ENCODE measurements at places on chromosomes 5 and 9.

GRCh38 chr9:73294336-73294735 lies 142.7 kb downstream of the ANXA1 start:
- no peak for DNase-seq

- no peak for DNase-seq
These were observed 9.6 kb upstream of the PLPP1 start for GRCh38 chr5:55544341-55544740.

- DNase-seq = no peak
These were observed 1.6 kb upstream of the ANXA2R start for GRCh38 chr5:43041669-43042175.

GRCh38 chr5:66849803-66850202 lies 253.6 kb downstream of the MAST4 start:
- DNase-seq = no peak

- no peak for DNase-seq
These were observed 150.7 kb upstream of the RASA1 start for GRCh38 chr5:87116825-87117512.

DNA sequence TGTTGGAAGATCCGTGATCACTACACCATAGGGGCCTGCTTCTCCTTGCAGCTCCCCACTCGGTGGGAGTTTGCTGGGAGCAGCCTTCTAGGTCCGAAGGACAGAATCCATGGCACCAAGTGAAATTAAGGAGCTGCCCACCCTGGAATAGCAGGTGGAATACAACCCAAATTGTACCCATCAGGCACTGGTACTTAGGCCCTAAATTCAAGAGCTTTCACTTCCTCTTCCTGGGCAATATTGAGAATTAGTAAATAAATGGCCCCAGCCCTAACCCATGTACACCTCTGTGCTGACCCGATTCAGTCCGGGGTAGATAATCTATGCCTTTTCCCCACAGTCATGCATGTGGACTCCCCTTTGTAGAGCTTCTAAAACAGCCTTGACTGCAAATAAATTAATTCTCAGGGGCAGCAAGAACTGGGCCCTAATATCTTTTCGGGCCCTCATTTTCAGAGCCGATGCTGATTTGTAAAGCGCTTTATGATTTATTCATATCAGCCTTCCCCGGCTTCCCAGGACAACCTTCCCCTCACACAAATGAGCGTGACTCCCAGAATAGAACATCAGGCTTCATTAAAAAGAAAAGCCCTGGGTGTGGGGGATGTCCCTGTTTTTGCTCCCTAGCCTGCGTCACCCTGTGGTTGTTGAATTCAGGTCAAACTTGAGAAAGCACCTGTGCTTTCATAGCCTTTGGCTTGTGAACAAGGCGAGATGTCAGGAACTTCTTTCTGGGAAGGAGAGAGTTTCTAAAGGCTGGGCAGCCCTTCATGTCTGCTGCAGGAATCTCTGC lies 126.1 kb upstream of the TBC1D2 start:
- no peak for DNase-seq

GRCh38 chr5:92850886-92851285 lies 730.1 kb downstream of the NR2F1-AS1 start:
- no peak for DNase-seq

- no peak for DNase-seq
These were observed 13.9 kb upstream of the UNC5A start for GRCh38 chr5:176796411-176796810.

DNA sequence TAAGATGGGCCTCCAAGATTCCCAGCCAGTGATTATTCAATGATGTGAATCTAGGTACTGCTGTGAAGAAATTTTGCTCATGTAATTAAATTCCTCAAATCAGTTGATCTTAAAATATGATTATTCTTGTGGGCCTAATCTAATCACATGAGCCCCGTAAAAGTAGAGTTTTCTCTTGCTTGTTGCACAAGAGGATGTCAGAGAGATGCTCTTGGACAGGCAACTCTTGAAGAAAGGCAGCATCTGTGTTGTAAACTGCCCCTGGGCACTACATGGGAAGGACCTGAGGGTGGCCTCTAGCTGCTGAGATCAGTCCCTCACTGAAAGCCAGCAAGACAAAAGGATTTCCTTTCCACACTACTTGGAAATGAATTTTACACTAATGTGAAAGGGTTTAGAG lies 132.9 kb downstream of the TRPM3 start:
- no peak for DNase-seq

DNA sequence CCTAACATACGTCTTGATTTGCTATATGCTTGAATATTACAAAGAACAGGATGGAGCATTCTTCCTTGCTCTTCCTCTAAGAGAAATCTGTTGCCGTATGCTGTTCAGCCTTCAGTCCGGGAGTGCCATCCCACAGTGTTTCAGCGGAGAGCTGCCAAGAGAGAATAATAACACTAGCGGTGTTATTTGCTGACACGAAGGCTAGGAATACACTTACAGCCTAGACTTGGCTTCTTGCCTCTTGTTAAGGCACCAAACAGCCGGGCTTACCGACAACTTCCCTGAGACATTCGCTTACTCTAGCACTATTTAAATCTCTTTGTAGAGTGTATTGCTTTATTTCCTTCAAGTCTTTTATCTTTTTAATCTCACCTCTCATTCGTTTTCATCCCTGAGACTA lies 31.4 kb downstream of the KCTD16 start:
- DNase-seq = no peak

GRCh38 chr5:146788898-146789297 lies 89.7 kb downstream of the PPP2R2B start:
- DNase-seq = no peak

DNA sequence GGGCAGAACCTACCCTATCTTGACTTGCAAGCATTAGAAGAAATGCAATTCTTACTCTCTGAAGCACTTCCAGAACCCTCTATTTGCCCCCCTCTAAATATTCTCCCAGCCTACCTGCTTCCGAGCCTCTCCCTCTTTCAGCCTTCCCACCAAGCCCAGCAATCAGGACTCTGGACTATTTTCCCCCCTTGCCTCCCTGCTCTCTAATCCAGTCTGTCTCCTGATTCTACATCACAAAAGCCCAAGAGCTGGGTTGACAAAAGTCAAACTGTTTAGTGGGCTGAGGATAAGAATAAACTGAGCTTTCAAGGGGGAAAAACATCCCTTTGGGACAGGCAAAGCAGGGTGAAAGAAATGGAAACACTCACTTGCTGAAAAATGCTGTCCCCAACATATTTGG lies 123.2 kb upstream of the KIF2A start:
- no peak for DNase-seq

DNA sequence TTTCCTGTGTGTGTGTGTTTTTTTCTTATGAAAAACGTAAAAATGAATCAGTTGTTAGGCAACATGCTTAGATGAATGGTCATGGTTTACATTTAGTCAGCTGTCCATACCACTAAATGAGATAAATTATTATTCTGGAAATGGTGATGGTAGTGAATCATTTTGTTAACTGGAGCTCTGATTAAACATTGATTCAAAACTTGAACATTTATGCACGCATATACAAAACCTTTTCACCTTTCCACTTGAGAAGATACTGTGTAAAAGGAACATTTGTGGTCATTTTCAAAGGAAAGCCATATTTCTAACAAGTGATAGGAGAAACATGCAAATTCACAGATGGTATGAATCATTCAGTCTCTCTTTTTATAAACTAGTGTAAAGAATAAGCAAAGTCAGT lies 162.0 kb downstream of the SLC25A46 start:
- DNase-seq = no peak

GRCh38 chr5:169011009-169011408 lies 289.9 kb downstream of the SLIT3 start:
- DNase-seq = no peak

DNA sequence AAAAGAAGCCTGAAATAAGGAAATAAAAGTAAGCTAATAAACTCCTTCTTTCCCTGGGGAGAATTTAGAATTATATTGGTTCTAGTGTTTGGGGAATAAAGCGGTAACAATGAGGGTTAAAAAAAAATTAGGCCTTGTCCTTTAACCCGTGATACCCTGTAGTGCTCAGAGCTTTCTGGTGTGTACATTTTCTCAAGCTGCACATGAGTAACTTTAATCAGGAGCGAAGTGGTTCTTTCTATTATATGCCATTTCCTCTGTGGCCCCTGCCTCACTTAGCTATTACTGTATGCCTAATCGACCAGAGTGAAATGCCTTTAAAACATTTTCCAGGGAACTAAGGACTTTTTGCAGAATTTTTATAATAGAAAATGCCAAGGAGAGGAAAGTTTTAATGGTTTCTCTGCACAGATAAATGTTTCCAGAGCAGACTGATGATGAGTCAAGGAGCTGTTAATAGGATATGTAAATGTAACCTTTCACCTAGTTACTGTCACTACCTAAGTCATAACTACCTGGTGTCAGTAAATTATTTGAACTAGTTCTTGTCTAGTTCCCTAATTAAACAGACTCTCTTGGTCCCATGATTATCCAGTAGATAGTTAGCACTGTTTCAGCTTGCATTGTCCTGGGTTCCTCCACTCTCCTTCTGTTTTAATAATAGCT lies 7.6 kb downstream of the PAM start:
- DNase-seq = no peak

- no peak for DNase-seq
These were observed 29.8 kb upstream of the MSX2 start for GRCh38 chr5:174694611-174695010.

Data from stimulated activated CD4-positive, alpha-beta T cell treated with anti-CD3 and anti-CD28 coated beads, TNF-alpha, amount 100 ng/mL, for 4 hours (primary cell).